ENCODE measurements at places on chromosomes 11 and 22. TPM values are rescaled to one million over a fixed set of nuclear protein-coding genes. Genes with fewer than 3 reads are reported as not detected.

GRCh38 chr11:121063728-121064127 lies 37.3 kb upstream of the TECTA start:
- no peaks in the 10 kb centered on the region for H3K27me3 ChIP-seq
- H3K4me3 ChIP-seq, result no peak overlapping the region
- DNase-seq, result no peak
- H3K27ac ChIP-seq, result no peak overlapping the region

DNA sequence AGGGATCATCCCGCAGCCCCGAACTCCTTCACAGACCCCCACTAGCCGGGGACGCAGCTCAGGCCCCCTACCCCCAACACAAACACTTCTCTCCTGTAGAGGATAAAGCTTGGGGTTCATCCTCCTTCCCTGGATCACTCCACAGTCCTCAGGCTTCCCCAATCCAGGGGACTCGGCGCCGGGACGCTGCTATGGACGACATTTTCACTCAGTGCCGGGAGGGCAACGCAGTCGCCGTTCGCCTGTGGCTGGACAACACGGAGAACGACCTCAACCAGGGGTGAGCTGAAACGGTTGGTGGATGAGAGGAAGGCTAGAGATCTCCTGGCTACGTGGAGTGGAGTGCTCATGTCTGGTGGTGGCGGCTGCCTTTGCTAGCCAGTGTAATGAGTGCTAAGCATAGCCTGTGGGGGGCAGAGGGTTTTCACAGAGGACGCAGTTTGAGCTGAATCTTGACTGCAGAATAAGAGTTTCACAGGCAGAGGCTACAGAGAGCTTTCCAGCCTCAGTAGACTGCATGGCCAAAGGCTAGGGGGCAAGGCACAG lies 580 bp downstream of the ILK start:
- H3K4me3 ChIP-seq, result peak overlapping the region; percentile 96
- H3K27ac ChIP-seq, result peak overlapping the region; percentile 71
- peaks cover 56% of the 10 kb centered on the region for H3K4me1 ChIP-seq
- peak; percentile 96 for DNase-seq
- H3K36me3 ChIP-seq, result peaks cover 47% of the 10 kb centered on the region
- H3K27me3 ChIP-seq, result no peaks in the 10 kb centered on the region

DNA sequence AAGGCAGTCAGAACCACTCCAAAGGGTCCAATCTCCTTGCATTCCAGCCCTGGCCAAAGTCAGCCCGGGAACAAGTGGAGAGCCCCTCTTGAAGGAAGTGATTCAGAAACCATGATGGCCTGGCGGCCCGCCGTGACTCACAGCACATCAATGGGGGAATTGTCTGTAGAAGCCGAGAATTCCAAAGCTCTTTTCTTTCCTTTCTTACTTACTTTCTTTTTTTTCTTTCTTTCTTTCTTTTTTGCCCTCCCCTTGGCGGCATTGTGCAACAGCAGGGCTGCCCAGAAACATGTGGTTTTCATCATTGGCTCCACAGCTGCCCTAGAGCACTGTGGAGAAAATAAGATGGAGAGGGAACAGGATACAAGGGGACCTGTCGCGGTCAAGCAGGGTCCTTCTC lies 140.2 kb upstream of the TIMP3 start:
- H3K4me1 ChIP-seq, result peaks cover 34% of the 10 kb centered on the region
- no peak overlapping the region for H3K4me3 ChIP-seq
- H3K36me3 ChIP-seq, result no peaks in the 10 kb centered on the region
- peak overlapping the region; percentile 75 for H3K27ac ChIP-seq
- H3K27me3 ChIP-seq, result no peaks in the 10 kb centered on the region

- peaks cover 23% of the 10 kb centered on the region for H3K4me1 ChIP-seq
- DNase-seq, result peak; percentile 27
- peak overlapping the region; percentile 83 for H3K4me3 ChIP-seq
- H3K27me3 ChIP-seq, result no peaks in the 10 kb centered on the region
- peaks cover 10% of the 10 kb centered on the region for H3K36me3 ChIP-seq
These were observed 870 bp upstream of the CTTN start for GRCh38 chr11:70397336-70397982.

DNA sequence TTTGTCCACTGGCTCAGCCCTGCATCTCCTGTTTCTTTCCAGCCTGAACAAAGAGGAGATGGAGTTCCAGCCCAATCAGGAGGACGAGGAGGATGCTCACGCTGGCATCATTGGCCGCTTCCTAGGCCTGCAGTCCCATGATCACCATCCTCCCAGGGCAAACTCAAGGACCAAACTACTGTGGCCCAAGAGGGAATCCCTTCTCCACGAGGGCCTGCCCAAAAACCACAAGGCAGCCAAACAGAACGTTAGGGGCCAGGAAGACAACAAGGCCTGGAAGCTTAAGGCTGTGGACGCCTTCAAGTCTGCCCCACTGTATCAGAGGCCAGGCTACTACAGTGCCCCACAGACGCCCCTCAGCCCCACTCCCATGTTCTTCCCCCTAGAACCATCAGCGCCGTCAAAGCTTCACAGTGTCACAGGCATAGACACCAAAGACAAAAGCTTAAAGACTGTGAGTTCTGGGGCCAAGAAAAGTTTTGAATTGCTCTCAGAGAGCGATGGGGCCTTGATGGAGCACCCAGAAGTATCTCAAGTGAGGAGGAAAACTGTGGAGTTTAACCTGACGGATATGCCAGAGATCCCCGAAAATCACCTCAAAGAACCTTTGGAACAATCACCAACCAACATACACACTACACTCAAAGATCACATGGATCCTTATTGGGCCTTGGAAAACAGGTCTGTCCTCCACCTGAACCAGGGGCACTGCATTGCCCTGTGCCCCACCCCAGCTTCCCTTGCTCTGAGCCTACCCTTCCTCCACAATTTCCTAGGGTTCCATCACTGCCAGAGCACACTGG lies 5.0 kb downstream of the FTH1 start:
- no peaks in the 10 kb centered on the region for H3K27me3 ChIP-seq
- no peak overlapping the region for H3K4me3 ChIP-seq
- peaks cover 30% of the 10 kb centered on the region for H3K4me1 ChIP-seq
- peak overlapping the region; percentile 32 for H3K27ac ChIP-seq
- DNase-seq, result no peak
- peaks cover 27% of the 10 kb centered on the region for H3K36me3 ChIP-seq

- no peaks in the 10 kb centered on the region for H3K27me3 ChIP-seq
- no peaks in the 10 kb centered on the region for H3K36me3 ChIP-seq
- H3K4me1 ChIP-seq, result peaks cover 16% of the 10 kb centered on the region
- no peak overlapping the region for H3K4me3 ChIP-seq
- H3K27ac ChIP-seq, result no peak overlapping the region
- peak; percentile 77 for DNase-seq
These were observed 97.6 kb downstream of the SLC1A2 start for GRCh38 chr11:35321532-35322317.

GRCh38 chr22:50199829-50200460 lies 866 bp upstream of the SELENOO start:
- H3K4me3 ChIP-seq, result peak overlapping the region; percentile 81
- peaks cover 14% of the 10 kb centered on the region for H3K36me3 ChIP-seq
- no peak for DNase-seq
- no peaks in the 10 kb centered on the region for H3K27me3 ChIP-seq
- H3K27ac ChIP-seq, result no peak overlapping the region

DNA sequence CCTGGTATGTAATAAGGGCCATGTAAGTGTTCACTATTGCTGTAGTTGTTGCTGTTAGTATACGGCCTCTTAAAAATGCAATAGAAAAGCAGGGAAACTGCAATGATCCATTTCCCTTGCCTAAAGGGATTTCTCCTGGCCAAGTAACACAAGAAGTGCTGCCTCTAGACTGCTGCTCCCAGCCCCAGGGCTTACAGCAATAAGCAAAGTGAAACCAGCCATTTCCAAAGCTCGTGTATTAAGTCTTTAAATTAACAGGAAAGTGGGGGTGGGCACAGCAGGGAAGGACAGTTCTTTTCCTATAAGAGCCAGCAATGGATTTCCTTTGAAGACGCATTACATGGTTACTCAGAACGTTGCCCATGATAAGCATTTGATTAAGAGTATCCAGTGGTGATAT lies 36.9 kb upstream of the WT1 start:
- H3K4me3 ChIP-seq, result no peak overlapping the region
- H3K27me3 ChIP-seq, result no peaks in the 10 kb centered on the region
- no peaks in the 10 kb centered on the region for H3K36me3 ChIP-seq
- no peak overlapping the region for H3K27ac ChIP-seq
- no peak for DNase-seq

DNA sequence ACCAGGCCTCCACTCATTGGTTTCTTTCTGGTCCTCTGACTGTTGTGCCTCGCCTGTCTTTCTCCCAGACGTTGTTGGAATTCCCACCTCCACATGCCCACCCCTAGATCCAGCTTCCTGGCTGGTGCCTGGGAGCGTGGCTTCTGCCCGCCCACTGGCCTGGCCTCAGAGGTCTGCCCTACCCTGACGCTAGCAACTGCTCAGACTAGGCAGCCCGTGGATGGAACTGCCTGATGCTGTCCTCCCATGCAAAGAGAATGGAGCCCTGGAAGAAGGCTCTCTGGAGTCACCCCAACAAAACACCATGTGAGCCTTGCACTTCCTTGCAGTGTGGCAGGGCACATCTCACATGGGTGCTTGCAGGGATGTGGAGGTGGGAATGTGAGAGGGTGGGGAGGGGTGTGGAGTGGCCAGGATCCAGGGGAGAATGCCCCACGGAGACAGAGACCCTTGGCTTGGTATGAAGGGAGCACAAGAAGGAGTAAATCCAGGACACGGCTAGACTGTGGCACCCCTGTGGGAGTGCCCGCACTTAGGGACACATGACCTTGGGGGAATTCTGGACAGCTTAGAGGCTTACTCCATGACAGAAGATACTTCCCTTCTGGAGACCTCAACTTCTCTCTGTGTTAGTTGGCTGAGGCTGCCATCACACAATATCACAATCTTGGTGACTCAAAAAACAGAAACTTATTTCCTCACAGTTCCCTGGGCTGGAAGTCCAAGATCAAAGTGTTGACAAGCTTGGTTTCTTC lies 22.5 kb upstream of the ADA2 start:
- H3K4me3 ChIP-seq, result no peak overlapping the region
- no peaks in the 10 kb centered on the region for H3K36me3 ChIP-seq
- no peaks in the 10 kb centered on the region for H3K27me3 ChIP-seq
- no peak overlapping the region for H3K27ac ChIP-seq

GRCh38 chr11:2089536-2090165 lies 49.5 kb downstream of the IGF2 start:
- no peaks in the 10 kb centered on the region for H3K36me3 ChIP-seq
- peaks cover 17% of the 10 kb centered on the region for H3K4me1 ChIP-seq
- DNase-seq, result peak; percentile 90

- no peaks in the 10 kb centered on the region for H3K4me1 ChIP-seq
- DNase-seq, result no peak
These were observed 164.3 kb downstream of the AASDHPPT start for GRCh38 chr11:106241601-106242257.

DNA sequence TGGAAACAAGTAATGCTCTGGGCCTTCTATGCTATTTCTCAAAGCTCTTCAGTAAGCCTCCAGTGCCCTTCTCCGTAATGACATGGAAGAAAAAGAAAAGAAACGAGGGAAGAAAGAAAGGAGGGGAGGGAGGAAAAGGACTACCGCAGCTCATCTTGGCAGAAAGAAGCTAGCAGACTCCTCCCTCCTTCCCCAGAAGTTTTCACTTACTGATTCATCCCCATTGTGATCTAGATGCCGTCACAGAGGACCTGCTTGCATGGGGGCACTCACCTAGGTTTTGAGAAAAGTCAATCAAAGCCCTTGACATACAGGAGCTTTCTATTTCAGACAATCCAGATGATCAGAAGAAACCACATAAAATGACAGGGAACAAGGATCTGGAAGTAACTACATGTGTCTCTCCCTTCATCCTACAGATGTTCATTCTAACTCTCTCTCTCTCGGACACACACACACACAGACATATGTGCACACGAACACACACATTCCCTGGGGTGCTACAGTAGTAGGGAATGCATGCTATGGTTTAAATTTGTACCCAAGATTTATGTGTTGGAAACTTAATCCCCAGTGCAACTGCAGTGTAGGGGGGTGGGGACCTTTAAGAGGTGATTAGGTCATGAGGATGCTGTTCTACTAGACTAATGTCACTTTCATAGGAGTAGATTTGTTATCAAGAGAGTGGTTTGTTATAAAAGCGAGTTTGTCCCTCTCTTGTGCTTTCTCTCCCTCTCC lies 37.6 kb upstream of the RCN1 start:
- DNase-seq, result no peak
- H3K36me3 ChIP-seq, result no peaks in the 10 kb centered on the region
- H3K4me3 ChIP-seq, result no peak overlapping the region
- no peak overlapping the region for H3K27ac ChIP-seq
- H3K4me1 ChIP-seq, result peaks cover 18% of the 10 kb centered on the region

GRCh38 chr11:117433717-117434116 lies 106.1 kb downstream of the CEP164 start:
- no peak for DNase-seq
- H3K4me1 ChIP-seq, result no peaks in the 10 kb centered on the region
- H3K36me3 ChIP-seq, result no peaks in the 10 kb centered on the region
- H3K27me3 ChIP-seq, result peaks cover 13% of the 10 kb centered on the region
- H3K27ac ChIP-seq, result no peak overlapping the region

DNA sequence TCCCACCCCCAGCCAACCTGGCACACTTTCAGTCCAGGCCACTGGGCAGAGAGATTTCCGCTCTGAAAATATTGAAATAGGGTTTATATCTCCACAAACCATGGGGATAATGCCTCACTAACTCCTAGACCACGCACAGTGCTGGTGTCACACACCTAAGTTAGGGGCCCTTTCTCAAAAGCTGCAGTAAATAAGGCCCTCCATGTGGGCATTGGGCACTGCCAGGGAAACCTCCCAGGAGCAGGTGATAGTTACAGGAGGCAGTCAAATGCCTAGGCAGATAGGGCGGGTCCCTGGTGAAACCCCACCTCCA lies 3.1 kb upstream of the IL10RA start:
- no peaks in the 10 kb centered on the region for H3K36me3 ChIP-seq
- no peak overlapping the region for H3K4me3 ChIP-seq
- no peak for DNase-seq

DNA sequence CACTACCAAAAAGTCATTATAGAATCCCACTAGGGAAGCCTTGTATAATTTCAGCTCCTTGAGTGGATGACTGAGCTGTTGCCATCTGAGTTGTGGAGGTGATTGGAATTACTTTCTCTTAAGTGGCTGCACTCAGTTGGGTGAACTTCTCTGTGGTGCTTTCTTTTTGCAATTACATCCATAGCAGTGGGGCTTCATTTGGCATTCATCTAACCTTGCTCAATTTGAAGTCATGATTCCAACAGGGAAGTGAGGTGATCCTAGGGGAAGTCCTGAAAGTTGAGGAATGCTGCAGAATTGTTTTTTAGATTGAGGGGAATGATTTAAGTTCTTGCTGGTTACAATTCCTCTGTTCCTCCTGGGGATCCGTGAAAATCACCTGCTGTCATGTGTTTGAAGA lies 39.6 kb downstream of the ARHGAP42 start:
- H3K27ac ChIP-seq, result no peak overlapping the region
- no peaks in the 10 kb centered on the region for H3K36me3 ChIP-seq
- no peaks in the 10 kb centered on the region for H3K27me3 ChIP-seq
- H3K4me1 ChIP-seq, result no peaks in the 10 kb centered on the region
- no peak overlapping the region for H3K4me3 ChIP-seq

The RBX1 gene
- total RNA-seq, result 38.3 TPM

The TRIM66 gene
- 10.9 TPM for total RNA-seq

The SSTR3 gene
- total RNA-seq, result not detected

The TNNI2 gene
- not detected for total RNA-seq

The OR5B21 gene
- total RNA-seq, result not detected

The BRSK2 gene
- total RNA-seq, result not detected

The NRIP3 gene
- total RNA-seq, result 6.8 TPM

The SLC25A1 gene
- 69.2 TPM for total RNA-seq

The UCP3 gene
- total RNA-seq, result 0.59 TPM

The CD248 gene
- total RNA-seq, result 107 TPM

The FOSL1 gene
- 13.0 TPM for total RNA-seq

Measured in osteoblast (primary cell).